ENCODE measurements at places on chromosomes 2 and 18.
A peak's percentile ranks its signal among the peaks of the same experiment; 100 is the strongest.

- DNase-seq, result no peak
These were observed 3.1 kb upstream of the GALNT1 start for GRCh38 chr18:35578481-35578880.

- DNase-seq, result no peak
These were observed 9.2 kb downstream of the SEPTIN10 start for GRCh38 chr2:109604597-109604996.

DNA sequence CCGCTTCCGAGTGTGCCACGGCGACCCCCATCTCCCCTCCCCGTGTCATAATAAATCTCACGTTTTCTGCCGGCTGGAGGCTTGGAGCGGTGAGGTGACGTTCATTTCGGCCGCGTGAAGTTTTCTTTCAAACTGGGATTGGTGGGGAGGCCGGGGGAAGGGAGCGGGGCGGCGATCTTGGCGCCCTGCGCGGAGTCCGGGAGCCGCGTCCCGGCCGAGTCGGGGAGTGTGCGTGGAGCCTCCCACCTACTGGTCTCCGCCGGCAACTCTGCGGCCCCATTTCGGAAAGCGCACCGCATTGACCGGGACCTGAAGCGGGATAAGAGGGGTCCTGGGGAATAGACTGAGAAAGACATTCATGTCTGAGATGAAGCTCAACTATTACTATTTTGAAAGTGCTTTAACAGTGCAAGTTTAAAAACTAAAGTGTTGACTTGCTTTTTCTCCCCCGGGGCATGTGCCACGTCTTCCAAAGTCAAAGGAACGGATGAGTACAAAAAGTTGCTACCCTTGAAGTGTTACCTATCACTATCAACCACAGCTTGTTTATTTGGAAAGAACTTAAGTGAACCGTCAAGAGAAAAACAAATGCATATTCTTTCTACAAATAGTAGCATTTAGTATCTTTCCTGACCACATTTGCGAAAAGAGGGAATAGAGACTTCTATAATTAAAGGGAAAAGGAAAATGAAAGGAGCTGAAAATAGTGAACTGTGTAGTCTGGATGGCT, 818 bp upstream of the IKZF2 start:
- DNase-seq, result peak; percentile 86

- DNase-seq, result peak; percentile 94
These were observed 510 bp downstream of the NCKAP1 start for GRCh38 chr2:183037553-183038340.

DNA sequence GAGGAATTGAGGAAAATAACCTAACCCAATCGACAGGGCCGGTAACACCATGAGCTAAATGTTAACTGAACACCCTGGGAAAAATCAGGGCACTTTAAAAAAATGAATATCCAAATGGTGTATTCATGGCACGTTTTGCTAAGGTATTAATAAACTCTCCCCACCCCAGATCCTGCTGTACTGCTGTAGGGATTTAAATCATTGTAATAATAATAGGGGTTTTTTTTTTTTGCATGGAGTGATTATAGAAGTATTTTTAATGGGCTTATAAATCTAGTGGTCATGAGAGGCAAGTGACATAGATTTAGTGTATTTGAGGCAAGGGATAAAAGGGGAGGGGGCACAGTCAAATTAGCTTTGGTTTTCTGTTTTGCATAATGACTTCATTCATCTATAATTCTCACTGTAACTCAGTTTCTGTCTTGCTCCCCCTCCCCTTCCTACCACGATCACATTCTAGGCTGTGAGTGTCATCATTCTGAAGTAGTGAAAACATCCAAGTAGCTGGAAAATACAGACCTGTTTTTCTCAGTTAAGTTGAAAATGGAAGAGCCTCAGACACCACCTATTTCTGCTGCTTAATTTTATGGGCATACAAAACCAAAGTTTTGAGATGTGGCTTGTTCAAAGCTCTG, 18.2 kb upstream of the MGAT5 start:
- no peak for DNase-seq

DNA sequence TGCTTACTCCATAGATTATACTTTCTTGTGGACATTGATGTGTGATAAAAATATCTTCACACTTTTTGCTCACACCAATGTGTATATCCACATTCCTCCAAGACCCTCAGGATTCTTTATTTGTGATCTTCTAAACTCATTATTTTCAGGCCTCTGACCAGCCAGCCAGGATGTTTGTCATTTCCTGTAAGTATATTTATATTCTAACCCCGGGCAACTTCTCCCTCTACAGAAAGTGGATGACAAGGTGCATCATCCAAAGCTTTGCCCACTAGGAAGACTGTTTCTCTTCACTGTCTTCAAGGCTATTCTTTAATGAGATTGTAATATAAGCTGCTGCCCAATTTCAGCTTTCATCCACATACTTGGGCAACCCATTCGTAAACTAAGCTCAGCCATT, 3.6 kb upstream of the CWC22 start:
- DNase-seq, result no peak

DNA sequence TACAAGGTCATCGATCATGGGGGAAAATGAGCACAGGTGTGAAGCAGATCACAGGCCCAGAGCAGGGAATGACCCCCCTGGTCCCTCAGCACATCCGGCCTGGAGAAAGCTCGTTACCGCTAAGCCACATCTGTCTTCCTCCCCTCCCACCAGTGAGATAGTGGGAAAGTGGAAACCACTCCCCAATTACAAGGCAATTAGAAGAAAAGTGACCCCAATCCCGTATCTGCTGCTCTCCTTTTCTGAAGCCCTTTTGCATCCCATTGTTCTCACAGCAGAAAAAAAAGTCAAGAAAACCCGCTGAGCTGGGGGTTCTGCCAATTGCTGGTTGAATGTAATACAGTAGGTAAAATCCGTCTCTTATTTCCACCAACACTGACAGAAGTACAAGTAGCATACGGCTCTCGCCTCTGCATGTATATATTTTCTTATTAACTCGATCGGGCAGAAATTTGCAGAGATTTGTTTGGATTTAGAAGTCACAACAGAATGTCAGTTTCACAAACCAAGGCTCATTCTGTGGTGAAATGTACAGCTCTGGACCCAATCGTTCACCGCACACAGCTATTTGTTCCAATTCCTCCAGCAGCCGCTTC, 287.0 kb downstream of the TCF4 start:
- no peak for DNase-seq

GRCh38 chr18:68841301-68841700, 43.4 kb downstream of the CCDC102B start:
- no peak for DNase-seq

DNA sequence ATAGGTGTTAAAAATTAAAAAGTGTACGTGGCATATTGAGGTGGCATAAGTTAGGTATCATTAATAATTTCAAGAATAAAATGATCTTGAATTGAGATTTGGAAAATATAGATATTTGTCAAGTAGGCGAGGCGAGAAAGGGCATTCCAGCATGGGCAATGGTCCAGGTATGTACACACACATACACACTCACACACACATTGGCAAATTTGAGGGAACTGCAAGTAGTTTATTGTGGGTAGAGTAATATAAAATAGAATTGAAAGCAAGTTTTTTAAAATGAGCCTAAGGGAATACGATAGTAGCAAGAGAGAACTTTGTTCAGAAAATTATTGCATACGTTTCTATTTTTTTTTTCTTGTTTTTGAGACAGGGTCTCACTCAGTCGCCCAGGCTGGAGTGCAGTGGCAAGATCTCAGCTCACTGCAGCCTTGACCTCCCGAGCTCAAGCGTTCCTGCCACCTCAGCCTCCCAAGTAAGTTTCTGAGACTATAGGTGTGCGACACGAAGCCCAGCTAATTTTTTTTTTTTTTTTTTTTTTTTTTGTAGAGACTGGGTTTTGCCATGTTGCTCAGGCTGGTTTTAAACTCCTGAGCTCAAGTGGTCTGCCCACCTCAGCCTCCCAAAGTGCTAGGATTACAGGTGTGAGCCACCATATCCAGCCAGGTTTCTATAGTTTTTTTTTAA, 96.7 kb upstream of the SLC39A10 start:
- no peak for DNase-seq

DNA sequence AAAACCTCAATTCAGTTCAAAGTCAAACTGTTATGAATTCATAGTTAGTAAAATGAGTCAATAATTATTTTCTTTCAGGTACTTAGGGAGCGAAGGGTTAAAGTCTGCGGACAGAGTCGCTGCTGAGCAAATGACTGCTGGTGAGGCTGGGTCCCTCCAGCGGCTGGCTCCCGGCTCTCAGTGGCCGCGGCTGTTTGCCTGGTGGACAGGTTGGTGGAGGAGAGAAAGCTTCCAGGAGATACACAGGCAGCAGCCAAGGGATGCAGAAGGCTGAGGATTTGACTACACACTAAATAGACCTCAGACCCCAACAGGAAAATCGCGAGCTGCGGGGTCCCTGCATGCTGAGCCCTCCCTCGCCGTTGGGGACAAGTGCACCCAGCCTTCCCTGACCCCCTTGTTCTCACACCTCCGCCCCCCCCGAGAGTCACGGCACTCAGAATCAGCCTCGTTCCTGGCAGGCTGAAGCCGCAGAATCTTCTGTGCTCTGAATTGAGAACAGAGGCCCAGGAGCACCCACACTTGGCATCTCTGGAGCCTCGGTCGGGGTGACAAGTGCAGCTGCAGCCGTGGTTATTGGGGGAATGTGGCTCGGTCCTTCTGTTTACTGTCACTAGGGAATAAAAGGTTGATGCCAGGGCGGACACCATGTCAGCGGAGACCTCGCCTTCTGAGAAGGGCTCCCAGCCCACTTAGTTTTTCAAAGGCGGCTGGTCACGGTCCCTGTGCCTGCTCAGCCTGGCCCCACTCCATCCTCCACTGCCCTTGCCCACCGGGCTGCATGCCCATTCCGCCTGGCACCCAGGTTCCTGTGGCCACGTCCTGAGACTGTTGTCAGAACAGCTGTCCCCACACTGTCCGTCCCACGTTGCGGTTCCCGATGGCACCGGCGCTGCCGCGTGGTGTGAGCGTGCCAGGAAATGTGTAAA, 74.0 kb downstream of the SLC66A2 start:
- no peak for DNase-seq

GRCh38 chr18:50727721-50728471, 91.9 kb downstream of the MRO start:
- DNase-seq, result no peak

DNA sequence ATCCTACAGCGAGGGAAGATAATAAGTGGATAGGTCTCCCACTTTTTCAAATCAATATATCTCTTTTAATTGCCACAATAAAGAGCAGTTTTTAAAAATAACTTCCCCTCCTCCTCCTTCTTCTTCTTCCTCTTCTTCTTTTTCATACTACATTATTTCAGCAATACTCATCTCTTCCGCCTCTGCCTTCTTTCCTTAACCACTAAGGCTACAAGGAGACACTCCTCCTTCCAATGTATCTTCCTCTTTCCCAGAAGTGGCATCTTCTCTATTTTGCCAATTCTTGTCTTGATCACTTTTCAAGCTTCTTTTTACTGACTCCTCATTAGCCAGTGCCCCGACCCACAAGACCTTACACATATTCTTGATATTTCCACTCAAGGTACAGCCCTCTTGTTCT, 546.6 kb upstream of the CHAC2 start:
- DNase-seq, result no peak

DNA sequence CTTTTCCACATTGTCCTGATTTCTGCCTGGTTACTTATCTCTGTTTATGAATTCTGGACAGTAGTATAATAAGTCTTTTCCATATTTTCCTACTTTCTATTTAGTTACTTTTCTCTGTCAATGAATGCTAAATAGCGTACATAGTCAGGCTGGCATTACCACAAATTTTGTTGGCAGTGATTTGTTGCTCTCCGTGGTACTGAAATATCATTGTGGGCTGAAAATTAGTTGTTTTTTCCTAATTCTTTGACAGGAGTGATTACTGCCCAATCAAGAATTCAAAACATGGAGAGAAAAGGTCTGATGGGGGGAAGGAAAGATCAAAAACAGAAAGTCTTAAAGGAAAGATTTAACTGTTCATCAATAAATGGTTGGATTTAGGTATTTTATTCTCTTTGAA, 7.7 kb upstream of the GALNT13 start:
- no peak for DNase-seq

- DNase-seq, result peak; percentile 58
These were observed 36.0 kb downstream of the SMAD7 start for GRCh38 chr18:48914581-48915251.

GRCh38 chr2:201406077-201406662, 45.1 kb downstream of the TRAK2 start:
- no peak for DNase-seq

- DNase-seq, result no peak
These were observed 15.3 kb downstream of the LAPTM4A start for GRCh38 chr2:20035955-20036666.

DNA sequence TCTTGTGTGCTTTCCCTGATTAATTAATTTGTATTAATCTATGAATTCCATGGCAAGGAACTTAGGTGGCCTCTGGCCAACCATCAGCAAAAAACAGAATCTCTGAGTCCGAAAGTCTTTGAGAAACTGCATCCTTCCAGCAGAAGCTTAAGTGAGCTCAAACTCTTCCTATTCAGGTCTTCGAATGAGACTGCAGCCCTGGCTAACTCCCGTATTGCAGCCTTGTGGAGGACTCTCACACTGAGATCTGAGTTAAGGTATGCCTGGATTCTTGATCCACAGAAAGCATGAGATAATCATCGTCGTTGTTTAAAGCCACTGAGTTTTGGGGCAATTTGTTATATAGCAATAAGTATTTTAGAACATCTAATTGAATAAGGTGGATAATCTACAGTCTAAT, 1143.9 kb upstream of the NXPH2 start:
- no peak for DNase-seq

DNA sequence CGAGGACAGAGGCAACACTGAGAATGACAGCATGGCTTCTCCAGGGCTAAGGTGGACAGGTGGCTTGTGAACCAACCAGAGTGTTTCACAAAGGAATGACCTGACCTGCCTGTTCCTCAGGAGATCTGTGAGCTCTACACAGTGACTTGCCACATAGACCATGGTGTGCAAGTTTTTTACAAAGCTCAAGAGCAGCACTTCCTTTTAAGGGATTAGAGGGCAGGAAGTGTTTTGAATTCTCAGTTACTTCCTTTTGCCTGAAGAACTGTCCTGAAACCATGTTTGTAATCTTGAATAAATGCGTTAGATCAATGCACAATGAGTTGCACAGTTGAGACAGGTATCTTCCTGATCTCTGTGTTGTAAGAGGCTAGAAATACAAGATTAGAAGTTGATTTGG, 421.9 kb downstream of the THSD7B start:
- no peak for DNase-seq

GRCh38 chr2:154532763-154533162, 165.7 kb upstream of the KCNJ3 start:
- no peak for DNase-seq

DNA sequence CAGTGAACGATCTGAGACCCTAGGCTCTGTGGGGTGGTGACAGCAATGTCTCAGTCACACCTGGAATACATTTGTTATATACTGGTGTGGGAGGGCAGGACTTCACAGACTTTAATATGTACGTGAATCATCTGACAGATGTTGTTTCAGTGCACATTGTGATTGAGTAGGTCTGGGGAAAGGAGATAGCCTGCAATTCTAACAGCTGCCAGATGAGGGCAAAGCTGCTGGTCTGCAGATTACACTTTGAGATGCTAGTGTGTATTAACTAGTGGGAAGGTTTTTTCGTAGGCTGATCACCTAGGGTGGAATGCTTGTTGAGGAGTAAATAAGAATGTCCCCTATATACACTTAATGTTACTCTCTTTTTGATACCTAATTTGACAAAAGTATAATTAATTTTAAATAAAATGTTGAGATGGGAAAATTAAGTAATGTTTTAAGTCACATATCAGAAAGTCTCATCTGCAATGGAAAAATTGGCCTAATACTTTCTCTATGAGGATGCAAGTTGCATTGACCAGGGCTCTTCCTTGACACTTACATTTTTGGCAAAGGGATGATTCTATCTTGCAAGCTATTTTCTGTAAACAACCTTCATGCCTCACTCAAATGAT, 496.9 kb upstream of the HNMT start:
- DNase-seq, result peak; percentile 12

GRCh38 chr2:198314559-198315153, 510.3 kb downstream of the PLCL1 start:
- DNase-seq, result peak; percentile 84

- no peak for DNase-seq
These were observed 73.9 kb upstream of the TRIB2 start for GRCh38 chr2:12642859-12643258.
